NCI-H510A treated with DMSO at 0.1 percent for 48 hours (cell line): ENCODE measurements at places on chromosomes 5 and 9.
A peak's percentile ranks its signal among the peaks of the same experiment; 100 is the strongest.

DNA sequence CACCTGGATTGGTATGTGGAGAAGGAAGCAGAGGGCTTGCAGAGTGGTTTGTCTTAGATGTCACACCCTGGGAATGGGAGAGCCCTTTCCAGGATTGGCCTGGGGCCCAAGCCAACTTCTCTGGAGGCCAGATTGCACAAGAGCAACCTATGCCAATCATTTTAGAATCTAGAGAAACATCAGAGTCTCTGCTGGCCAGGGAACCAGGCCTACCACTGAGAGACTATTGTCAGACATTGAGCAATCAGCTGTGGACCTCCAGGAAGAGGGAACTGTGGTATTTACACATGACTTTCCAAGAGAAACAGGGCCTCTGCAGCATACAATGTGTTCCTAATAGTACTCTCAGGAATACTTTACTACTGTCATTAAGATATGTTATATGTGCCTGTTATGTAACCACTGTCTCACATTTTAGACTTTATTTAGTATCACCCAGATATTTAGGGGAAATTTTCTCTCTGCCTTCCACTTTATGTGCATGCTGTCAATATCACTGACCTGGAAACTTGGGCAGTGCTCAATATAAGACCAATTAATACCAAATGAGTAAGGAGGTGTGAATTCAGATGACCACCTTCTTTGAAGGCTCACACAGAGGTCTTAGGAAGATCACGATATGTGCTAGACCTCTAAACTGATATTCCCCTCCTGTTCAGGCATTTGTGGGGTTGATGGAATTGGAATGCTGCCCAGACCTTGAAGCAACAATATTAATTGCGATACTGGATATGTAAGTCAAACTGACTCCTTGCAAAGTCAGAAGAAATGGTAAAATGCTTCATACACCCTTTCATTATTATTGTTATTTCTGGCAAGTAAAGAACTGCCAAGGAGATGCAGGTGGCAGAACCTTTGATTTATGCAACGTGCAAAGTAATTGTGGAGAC lies 20.5 kb upstream of the CCL28 start:
- peak; percentile 18 for DNase-seq

GRCh38 chr5:568061-568781 lies 43.9 kb upstream of the CEP72 start:
- no peak for DNase-seq

GRCh38 chr5:80125022-80125961 lies 90.1 kb downstream of the THBS4 start:
- DNase-seq, result no peak

- DNase-seq, result no peak
Observed at GRCh38 chr9:84670138-84671041, 861 bp downstream of the NTRK2 start.

- DNase-seq, result peak; percentile 75
Observed at GRCh38 chr9:137252555-137253506, 1.7 kb downstream of the STPG3 start.

DNA sequence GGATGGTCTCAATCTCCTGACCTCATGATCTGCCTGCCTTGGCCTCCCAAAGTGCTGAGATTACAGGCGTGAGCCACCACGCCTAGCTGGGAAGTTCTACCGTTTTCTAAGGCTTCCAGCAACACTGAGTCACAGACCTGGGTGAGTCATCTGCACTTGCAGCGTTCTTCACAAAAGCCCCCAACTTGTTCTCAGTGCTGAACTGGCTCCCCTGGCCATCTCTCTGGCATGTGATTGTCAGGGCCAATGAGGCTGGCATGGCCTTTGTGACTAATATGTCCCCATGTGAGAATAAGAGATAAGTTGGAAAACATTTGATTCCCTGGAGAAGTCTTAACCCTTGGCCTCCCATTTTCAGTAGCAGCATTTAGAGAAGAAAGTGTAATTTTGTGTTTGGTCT lies 124.4 kb downstream of the WDR41 start:
- no peak for DNase-seq

DNA sequence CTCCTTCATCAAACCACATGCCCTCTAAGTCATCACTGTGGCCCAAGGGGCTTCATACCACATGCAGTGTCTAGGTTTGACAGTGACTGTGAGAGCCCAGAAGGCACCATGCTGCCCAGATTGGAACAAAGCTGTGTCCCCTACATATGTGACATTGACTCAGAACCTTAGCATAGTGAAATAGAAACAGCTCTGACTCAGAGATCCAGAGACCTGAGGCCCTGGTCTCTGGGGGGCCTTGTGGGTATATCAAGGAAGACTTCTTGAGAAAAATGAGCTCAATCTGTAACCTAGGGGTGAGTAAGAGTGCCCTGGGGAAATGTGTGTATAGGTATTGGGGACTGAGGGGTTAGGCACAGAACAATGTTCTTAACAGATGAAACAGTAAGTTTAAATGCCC lies 7.1 kb upstream of the ENTREP1 start:
- DNase-seq, result no peak

GRCh38 chr9:31065691-31066090 lies 1318.8 kb upstream of the ACO1 start:
- DNase-seq, result no peak

- DNase-seq, result no peak
Observed at GRCh38 chr5:114055318-114056184, 306.3 kb upstream of the KCNN2 start.

DNA sequence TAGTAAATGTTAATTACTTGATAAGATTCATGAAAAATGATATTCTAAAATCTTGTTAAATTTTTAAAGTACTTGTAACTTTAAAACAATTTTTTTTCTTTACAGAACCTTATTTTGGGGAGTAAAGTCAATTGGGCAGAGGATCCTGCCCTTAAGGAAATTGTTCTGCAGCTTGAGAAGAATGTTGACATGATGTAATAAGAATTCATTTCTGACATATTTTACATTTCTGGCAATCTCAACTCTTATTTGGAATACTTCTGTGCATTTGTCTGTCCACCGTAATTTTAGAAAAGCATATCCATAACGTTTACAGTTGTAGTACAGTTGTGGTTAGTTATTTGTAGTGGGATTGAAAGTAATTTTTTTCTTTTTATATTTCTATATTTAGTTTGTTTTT lies 20.2 kb downstream of the CENPH start:
- DNase-seq, result no peak

DNA sequence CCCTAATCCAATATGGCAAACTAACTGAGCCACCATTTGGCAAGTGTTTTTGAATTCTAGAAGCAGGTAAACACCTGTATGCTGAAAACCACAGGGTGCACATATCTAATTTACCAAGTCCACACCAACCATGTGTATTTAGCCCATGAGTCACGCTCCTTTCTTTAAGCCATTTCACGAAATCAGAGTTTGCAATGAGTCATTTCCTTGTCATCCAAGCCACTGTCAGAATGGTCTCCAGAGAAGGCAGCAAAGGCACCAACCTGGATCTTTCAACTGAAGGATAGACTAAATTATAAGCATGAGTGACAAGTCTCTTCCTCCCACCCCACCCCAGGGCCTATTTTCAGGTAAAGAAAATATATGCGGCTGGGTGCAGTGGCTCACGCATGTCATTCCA lies 110.0 kb downstream of the PAX5 start:
- DNase-seq, result no peak

DNA sequence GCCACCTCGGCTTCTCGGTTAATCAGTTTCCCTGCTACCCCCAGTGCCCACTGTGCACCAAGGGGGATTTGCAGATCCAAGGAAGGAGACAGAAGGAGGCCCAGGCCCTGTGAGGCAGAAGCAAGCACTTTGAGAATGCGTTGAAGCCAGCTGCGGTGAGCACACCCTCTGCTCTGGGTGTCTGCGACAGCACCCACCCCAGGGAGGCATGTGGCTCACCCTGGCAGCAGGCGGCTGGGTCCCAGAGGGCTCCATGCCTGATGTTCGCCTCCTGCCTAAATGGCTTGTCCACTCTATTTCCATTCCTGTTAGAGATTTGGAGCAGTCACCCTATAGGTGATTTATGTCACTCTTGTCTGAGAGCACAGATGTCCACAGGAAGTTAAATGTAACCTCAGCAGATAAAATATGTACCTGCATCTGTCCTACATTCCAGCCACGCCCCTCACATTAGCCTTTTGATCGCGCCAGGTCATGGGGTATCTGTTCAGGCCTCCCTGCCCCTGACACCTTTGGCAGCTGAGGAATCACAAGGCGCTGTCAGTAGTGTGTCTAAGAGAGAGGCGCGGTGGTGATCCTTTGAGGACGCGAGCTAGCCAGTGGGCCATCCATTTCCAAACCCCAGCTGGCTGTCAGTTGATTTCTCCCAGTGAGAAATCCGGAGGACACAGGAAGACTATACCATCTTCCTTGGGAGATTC lies 28.1 kb downstream of the PTGES2 start:
- DNase-seq, result no peak

DNA sequence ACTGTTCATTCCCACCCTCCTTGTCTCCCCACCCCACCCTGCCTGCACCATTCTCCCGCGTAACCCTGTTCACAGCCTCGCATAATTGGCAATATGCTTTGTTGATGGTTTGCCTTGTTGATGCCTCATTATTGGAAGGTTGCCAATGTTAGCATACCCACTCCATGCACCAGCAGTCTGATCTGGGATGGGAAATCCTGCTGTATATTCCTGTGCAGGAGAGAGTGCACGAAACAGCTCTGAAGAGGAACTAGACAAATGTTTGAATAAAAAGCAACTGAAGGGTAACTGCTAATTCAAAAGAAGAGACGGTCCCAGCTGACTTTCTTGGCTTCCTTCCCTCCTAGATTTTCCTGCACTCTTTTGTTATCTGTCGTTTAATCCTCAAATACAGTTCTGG lies 271.7 kb upstream of the TLE4 start:
- peak; percentile 86 for DNase-seq

DNA sequence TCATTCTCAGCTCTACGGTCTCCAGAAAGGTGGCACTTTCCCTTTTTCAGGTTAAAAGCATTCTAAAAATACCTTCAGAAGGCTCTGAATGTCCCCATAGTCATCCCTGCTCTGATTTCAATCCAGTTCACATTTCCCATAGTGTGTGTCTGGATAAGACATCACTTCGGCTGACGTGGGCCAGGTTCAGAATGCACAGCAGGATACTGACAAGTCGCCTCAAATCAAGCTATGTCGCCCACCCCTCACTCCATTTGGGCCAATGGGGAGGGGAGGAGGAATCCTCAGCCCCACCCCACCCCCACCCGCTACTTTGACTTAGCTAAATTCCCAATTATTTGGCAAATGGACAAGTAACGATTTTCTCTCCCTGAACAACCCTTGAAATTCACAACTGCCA lies 148.0 kb downstream of the SLIT3 start:
- DNase-seq, result no peak

DNA sequence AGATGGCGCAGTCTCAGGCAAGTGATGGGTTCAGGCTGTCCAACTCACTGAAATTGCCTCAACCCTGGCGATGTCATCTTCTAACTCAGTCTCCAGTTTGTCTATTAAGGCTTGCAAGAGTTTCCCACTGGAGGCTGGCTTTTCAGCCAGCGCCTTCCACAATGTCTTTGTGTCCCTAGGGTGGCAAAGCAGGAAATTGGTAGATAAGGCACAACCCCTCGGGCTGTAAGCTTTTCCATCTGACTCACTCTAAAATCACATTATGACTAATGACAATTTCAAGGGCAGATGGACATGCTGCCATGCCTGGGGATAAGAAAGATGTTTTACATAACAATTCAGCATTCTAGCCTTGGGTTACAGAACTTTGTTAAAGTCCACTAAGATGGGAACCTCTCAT lies 61.9 kb downstream of the MROH2B start:
- DNase-seq, result no peak

DNA sequence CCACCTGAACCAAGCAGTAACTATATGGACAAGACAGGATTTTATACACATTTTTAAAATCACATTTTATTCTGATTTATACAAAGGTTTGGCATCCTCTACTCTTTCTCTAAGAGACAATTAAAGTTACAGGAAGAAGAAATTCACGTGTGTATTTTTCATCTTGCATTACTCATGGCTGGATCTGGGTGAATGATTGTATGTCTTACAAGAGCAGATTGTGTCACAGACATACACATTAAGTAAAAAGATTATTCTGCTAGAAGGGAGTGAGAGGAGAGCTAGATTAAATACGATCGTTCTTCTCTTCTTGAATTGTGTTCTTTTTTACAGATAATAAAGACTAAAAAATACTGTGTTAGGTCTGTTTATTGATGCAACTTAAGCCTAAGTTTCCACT lies 20.8 kb upstream of the CEP120 start:
- no peak for DNase-seq

DNA sequence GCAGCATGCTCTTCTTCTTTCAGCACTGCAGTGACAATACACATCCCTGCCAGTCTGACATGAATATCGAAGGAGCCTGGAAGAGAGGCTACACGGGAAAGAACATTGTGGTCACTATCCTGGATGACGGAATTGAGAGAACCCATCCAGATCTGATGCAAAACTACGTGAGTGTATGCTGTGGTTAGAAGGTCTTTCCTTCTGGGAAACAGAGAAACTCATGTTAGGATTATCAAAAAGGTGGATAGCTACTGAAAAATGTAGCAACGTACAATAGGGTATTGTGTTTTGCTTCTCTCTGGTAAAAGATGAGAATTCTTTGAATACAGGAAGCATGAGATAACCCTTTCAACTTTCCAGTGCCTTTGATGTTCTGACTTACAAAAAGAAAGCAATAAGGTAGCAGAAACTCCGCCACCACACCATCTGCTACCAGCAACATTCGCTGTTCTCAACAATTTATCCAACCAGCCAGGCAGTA lies 133.3 kb downstream of the PCSK5 start:
- no peak for DNase-seq

DNA sequence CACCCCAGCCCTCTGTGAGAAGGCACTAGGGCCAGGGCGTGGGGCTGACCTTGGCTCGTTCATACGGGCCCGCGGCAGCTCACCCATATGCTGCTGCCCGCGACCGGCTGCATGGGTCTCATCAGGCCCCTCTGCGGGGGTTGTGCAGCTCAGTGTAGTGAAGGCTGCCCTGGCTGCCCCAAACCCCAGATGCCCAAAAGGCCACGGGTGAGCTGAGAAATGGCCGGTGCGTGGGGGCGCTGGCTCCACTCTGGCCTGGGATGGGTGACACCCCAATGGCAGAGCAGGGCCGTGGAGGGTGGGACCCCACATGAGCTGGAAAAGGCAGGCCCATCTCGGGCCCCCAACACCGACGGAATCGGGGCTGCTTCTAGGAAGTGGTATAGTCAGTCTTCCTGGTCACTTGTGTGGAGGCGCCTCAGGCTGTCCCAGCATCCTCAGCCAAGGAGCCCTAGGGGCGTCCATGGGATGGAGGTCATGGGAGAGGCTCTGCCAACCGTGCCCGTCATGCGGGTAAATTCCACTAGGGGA lies 19.4 kb upstream of the LRRC14B start:
- no peak for DNase-seq

GRCh38 chr9:117681888-117682287 lies 22.3 kb upstream of the TLR4 start:
- DNase-seq, result no peak

DNA sequence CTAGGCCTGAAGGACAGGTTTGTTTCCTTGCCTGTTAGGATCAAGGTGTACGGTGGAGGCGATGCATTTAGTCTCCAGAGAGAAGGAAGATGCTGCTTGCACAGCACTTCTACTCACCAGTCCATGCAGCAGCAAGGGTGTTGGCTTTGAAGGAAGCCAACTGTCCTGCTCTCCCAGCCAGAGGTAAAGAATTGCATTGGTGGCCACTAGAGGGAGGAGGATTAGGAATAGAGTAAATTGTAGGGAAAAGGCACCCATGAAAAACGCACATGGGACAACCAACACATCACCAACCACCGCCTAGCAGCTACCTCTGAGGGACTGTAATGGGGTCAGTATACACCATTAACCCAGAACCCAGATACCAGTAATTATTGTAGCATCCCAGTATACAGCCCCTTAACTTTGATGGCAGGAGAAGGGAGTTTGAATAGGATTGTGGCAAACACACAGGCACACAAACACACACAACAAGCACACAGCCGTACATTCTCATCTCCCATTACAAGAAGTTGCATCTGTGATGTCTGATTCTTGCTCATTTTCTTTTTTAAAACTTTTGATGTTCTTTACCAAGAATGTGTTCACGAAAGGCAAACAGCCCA lies 267.7 kb downstream of the ADAMTS6 start:
- peak; percentile 0 for DNase-seq
